Pancreas (tissue), 10 donors: ENCODE measurements at places on chromosomes 4 and X. TPM values are rescaled to one million over a fixed set of nuclear protein-coding genes. Genes with fewer than 3 reads are reported as not detected.

The MAGEB18 gene
- not detected for total RNA-seq

- H3K4me1 ChIP-seq: no peaks in the 10 kb centered on the region
- no peak overlapping the region for H3K27ac ChIP-seq
- no peak overlapping the region for H3K4me3 ChIP-seq
- no peak for DNase-seq
Observed at GRCh38 chr4:63459329-63459728, 949.9 kb downstream of the TECRL start.

GRCh38 chr4:73620115-73620792, at the start of gene RASSF6:
TSS of gene RASSF6 (minus strand) at chr4:73620436. CDS start at chr4:73611795, 8,641 bp downstream.
- no peaks in the 10 kb centered on the region for H3K27me3 ChIP-seq
- no peaks in the 10 kb centered on the region for H3K4me1 ChIP-seq
- DNase-seq: peak; percentile 93
- peak within 1 kb of the TSS; percentile 85 for H3K27ac ChIP-seq
- H3K36me3 ChIP-seq: no peaks in the 10 kb centered on the region

The GAGE12J gene
- total RNA-seq: not detected

The GPM6B gene
- 2.2 TPM for total RNA-seq

The BEX5 gene
- total RNA-seq: 8.1 TPM

DNA sequence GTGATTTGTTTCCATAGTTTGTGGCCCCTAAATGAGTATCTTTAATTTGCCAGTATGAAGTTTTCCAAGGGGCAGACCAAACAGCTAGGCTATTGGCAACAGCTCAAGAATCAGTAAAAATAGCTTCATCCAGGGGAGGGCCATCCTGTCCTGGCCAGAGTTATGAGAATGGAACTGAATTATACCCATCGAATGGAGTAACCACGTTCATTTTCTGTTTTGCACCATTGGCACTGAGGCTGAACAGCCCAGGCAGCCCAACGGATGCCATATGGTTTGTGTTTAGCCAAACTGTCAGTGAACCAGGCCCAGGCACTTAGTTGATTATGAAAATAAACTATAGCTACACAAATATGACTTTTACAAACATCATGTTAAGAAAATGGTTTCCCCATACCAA, 17.7 kb upstream of the ASB5 start:
- DNase-seq: no peak
- no peaks in the 10 kb centered on the region for H3K4me1 ChIP-seq
- H3K27ac ChIP-seq: no peak overlapping the region
- H3K4me3 ChIP-seq: no peak overlapping the region
- H3K36me3 ChIP-seq: no peaks in the 10 kb centered on the region

GRCh38 chr4:62457356-62457755, 1257.2 kb downstream of the ADGRL3 start:
- H3K4me1 ChIP-seq: no peaks in the 10 kb centered on the region
- H3K27ac ChIP-seq: no peak overlapping the region
- no peak overlapping the region for H3K4me3 ChIP-seq
- no peaks in the 10 kb centered on the region for H3K27me3 ChIP-seq
- DNase-seq: no peak

GRCh38 chr4:122899682-122900081, 22.7 kb downstream of the NUDT6 start:
- no peak for DNase-seq
- H3K36me3 ChIP-seq: no peaks in the 10 kb centered on the region
- H3K27me3 ChIP-seq: no peaks in the 10 kb centered on the region
- no peak overlapping the region for H3K4me3 ChIP-seq

The DKK2 gene
- 0.89 TPM for total RNA-seq

DNA sequence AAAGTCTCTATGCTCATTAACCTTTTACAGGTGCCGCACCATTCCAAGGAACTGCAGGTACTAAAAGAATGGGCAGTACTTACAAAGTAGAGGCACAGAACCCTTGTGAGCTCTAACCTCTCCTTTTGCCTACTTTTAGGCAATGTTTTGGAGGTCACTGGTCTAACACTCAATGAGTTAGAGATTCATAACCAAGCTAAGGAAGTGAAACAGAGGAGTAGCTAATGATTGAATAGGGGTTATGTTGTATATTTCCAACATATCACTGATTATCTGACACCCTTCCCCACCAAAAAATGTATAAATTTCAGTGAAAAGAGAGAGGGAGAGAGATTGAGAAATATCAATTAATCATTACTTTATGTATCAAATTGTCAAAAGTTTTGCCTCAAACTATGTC, 269.3 kb downstream of the PCDH7 start:
- H3K4me1 ChIP-seq: no peaks in the 10 kb centered on the region
- H3K27me3 ChIP-seq: no peaks in the 10 kb centered on the region
- no peak for DNase-seq

DNA sequence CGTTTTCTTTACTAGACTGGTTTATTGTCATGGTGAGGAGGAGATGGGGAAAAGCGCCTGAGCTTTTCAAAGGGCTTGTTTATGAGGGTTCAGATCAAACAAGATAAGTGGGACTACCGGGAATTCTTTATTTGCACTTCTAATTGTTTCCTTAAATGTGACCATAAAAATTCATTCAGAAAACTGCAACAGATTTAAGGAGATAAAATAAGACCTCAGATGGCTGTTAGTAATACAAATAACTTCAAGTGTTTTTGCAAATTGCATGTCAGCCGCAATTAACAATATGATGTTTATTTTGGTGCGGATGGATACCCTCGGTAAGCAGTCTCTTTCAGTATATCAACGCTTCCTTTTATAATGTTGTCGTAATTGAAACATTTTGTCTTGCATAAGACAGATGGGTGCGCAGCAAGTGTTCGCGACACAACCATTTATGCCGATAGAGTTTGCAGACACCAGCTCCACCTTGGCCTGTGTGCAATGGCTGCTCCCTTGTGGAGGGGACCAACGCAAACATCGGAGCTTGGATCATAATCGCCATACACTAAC, 151.0 kb downstream of the C4orf33 start:
- no peaks in the 10 kb centered on the region for H3K27me3 ChIP-seq
- no peak for DNase-seq
- H3K36me3 ChIP-seq: no peaks in the 10 kb centered on the region
- H3K4me3 ChIP-seq: no peak overlapping the region
- no peak overlapping the region for H3K27ac ChIP-seq
- no peaks in the 10 kb centered on the region for H3K4me1 ChIP-seq

DNA sequence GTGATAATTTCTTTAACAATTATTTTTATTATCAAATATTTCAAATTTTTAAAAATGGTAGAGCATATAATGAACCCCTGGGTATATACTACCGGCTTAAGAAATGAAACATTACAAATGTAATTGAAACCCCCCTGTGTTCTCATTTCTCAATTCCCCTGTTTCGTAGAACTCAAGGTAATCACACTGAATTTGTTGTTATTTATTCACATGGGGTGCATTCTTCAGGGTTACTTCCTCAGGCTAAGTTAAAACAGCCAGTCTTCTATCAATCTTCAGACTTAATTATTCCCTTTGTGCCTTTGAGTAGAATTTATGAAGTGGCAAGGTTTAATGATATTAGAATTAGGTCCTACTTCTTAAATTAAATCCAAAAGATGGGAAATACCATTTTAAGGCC, 128.2 kb downstream of the ANAPC10 start:
- DNase-seq: no peak
- H3K36me3 ChIP-seq: no peaks in the 10 kb centered on the region
- H3K4me1 ChIP-seq: no peaks in the 10 kb centered on the region
- H3K4me3 ChIP-seq: no peak overlapping the region
- H3K27ac ChIP-seq: no peak overlapping the region
